Stimulated activated CD4-positive, alpha-beta T cell treated with anti-CD3 and anti-CD28 coated beads, Interleukin-1b, Interleukin-23, amount 100 ng/mL, for 24 hours (primary cell): ENCODE measurements at places on chromosomes 2 and 18.

- no peak for DNase-seq
Measured at GRCh38 chr2:65397122-65397521, 35.3 kb downstream of the SPRED2 start.

DNA sequence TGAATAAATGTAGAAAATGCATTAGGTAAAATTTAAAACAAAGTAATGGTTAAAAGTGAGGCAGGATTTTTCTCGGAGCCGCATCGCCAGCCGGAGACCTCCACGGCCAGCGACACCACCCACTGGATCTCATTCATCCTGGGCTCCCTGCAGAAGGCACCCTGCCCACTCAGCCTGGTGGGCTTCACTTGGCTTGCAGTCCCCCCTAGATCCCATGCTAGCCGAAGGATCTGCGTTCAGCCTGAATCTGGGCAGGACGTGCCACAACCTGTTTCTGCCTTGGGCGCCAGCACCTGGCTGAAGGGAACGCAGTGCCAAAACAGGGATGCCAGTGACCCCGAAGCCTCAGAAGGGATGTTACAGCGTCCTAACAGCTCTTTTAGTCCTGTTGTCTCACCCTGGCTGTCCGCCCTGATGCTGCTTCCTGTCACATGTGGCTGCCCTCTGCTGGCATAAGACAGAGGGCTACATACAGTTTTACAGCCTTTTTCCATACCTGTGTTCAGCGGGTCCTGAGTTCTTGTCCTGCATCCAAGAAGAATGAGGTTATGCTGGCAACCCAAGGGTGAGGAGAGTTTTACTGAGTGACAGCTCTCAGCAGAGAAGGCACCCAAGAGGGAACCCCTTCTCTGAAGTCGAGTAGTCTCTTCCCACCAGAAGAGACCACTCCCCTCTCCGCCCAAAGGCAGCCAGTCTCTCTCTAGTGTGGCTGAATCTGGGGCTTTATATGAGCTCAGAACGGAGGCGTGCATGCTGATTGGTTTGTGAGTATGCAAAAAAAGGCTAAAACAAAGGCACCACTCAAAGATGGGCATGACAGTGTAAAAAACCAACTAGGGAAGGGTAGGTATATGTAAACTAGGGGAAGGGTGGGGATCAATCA, 173.1 kb upstream of the GYPC start:
- DNase-seq = no peak

- no peak for DNase-seq
Measured at GRCh38 chr2:6181926-6182325, 489.7 kb downstream of the SOX11 start.

GRCh38 chr2:197453914-197454398, 604 bp downstream of the COQ10B start:
- no peak for DNase-seq

GRCh38 chr2:240881913-240882312, 13.3 kb downstream of the AGXT start:
- DNase-seq = no peak

GRCh38 chr2:143397884-143398614, 268.8 kb downstream of the ARHGAP15 start:
- no peak for DNase-seq

- no peak for DNase-seq
Measured at GRCh38 chr2:166388481-166389070, 12.8 kb upstream of the SCN9A start.

- DNase-seq = no peak
Measured at GRCh38 chr2:46656640-46657039, 177.3 kb downstream of the TMEM247 start.

GRCh38 chr2:190603374-190603773, 45.5 kb upstream of the NAB1 start:
- no peak for DNase-seq

DNA sequence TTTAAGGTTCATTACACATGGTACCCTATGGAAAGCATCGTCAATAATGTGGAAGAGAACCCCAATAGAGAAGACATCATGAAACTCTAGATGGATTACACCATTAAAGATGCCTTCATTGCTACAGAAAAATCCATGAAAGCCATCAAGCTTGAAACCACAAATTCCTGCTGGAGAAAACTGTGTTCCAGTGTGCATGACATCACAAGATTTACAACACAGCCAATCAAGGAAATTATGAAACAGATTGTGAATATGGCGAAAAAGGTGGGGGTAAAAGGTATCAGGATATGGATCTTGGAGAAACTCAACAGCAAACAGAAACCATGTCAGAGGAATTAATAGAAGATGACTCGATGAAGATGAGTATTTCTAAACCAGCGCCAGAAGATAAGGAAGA, 200.0 kb downstream of the SLC4A10 start:
- DNase-seq = no peak

- DNase-seq = no peak
Measured at GRCh38 chr2:70771446-70771845, 3.4 kb upstream of the ADD2 start.

DNA sequence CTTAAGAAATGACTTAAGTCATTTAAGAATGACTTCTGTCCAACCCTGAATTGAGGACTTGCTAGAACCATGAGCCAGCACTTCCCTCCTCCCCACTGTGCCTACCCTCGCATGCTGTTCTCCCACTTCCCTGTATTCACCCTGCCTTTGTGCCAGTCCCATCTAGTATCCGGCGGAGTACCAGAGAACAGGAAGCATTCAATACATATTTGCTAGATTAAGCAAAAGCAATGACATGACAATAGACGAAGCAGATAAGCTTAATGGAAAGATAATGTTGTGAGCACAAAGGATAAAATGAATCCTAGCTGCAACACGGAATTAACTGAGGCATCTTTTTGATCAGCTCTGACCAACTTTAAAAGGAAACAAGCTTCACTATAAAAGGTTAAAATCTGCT, 328.5 kb downstream of the TDRD15 start:
- no peak for DNase-seq

DNA sequence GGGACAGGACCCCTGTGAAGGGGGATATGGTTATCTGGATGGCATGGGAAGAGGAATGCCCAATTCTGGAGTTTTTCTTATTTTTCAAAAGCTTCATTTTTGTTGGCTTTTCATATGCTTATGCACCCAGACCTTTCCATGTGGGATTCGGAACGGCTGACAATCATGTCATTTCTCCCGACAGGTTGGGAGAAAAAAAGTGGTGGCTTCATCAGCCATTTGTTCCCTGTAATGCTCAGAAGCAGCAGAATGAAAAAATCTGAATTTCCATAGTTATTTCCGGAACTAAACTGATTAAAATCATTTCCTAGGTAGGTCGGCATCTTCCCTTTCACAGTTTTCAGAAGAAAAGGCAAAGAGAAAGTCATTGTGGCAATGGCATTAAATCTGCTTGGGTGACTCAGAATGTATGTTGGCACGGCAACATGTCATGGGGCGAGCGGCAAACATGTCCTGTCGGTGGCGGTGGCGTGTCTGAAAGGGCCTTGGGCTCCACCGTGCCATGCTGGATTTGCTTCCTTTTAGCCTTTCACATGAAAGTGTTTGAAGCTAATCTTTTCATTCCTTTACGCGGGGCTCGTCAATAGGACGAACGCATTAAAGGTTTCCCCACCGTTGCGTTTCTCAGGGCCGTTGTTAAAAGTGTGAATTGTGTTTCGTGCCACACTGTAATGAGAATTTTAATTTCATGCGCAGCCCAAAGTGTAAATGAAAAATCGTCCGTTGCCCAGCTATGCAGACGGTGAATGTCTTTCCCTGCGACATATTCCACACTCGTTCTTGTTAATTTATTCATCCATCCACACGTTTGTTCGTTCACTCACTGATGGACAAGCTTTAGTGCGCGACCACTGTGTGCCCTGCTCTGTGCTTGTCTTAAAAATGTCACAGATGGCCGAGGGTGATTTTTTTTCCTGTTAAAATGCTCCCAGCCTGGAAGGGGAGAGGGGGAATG, 18.5 kb downstream of the ACKR3 start:
- DNase-seq = no peak

GRCh38 chr2:83578405-83578804, 880.7 kb downstream of the SUCLG1 start:
- no peak for DNase-seq

- DNase-seq = no peak
Measured at GRCh38 chr18:26614374-26614773, 66.0 kb upstream of the KCTD1 start.

GRCh38 chr2:70658476-70658875, 104.8 kb upstream of the TGFA start:
- DNase-seq = no peak

DNA sequence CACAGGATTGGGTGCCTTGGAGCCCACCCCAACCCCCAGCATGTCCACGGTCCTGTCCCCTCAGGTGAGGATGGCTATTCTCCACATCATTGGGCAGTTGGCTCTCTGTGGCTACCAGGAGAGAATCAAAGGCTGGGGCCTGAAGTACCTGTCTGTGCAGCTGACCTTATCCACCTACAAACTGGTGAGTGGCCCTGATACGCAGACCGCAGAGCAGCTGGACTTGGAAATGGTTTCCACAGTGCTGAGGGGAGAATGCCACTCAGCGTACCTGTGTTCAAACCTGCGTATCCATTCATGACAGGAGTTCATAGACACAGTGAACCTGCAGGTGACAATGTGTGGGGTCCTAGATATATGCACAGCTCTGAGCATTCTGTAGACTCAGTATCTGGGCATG, 21.6 kb downstream of the MROH2A start:
- DNase-seq = no peak

GRCh38 chr2:105786231-105787230, 41.8 kb downstream of the NCK2 start:
- no peak for DNase-seq

GRCh38 chr2:219073413-219074129, 12.8 kb upstream of the IHH start:
- DNase-seq = no peak

DNA sequence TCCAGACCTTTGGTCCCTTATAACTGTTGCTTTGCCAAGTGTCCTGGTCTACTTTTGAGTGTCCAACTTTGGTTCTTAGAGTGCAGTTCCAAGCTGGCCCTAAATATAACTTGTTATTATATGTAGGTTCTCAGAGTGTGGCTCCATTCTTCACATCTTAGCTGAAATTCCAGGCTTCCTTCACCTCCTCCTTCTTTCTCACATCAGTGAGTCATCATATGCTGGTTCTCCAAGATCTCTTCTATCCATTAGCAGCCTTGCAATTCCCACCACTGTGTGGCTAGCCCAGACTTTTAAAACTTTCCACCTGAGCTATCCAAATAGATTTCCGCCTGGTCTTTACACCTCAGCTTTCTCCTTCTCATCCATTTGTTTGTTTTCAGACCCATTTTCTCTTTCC, 12.6 kb upstream of the CXCR4 start:
- no peak for DNase-seq

GRCh38 chr2:208092093-208092832, 32.1 kb downstream of the CRYGD start:
- DNase-seq = no peak

DNA sequence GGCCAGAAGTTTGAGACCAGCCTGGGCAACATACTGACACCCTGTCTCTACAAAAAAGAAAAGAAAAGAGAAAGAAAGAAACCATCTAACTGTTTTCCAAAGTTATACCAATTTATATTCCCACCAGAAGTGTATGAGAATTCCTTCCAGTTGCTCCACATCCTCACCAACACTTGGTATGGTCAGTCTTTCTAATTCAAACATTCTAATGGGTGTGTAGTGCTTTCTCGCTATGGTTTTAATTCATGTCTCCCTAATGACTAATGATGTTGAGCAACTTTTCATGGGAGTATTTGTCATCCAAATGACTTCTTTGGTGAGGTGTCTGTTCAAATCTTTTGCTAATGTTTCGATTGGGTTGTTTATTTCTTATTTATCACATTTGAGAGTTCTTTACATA, 10.5 kb upstream of the B3GNT7 start:
- DNase-seq = no peak

GRCh38 chr2:149183187-149183586, 144.7 kb downstream of the LYPD6B start:
- no peak for DNase-seq

- no peak for DNase-seq
Measured at GRCh38 chr18:36366994-36367839, 69.7 kb downstream of the FHOD3 start.

- DNase-seq = no peak
Measured at GRCh38 chr2:120862201-120863060, 126.8 kb downstream of the GLI2 start.

- DNase-seq = no peak
Measured at GRCh38 chr2:120439637-120440384, 93.9 kb downstream of the INHBB start.

GRCh38 chr2:195124391-195125079, 532.5 kb upstream of the SLC39A10 start:
- DNase-seq = no peak

DNA sequence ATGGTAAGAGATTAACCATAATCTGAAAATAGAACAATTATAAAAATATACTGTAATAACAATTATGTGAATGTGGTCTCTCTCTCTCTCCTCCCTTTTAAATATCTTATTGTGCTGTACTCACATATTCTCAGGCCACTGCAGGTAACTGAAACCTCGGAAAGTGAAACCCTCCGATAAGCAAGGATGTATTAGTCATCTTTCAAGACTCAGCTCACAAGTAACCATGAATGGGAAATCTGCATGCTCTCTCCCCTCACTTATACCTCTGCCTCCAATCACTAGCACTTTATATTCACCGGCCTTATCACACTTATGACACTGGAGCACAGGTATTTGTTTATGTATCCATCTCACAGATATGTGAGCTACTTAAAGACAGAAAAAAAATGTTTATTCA, 139.7 kb downstream of the LRP2 start:
- DNase-seq = no peak

GRCh38 chr18:31101183-31102024, 817 bp downstream of the DSC2 start:
- DNase-seq = no peak

- DNase-seq = no peak
Measured at GRCh38 chr2:182628916-182629315, 87.1 kb upstream of the DNAJC10 start.

DNA sequence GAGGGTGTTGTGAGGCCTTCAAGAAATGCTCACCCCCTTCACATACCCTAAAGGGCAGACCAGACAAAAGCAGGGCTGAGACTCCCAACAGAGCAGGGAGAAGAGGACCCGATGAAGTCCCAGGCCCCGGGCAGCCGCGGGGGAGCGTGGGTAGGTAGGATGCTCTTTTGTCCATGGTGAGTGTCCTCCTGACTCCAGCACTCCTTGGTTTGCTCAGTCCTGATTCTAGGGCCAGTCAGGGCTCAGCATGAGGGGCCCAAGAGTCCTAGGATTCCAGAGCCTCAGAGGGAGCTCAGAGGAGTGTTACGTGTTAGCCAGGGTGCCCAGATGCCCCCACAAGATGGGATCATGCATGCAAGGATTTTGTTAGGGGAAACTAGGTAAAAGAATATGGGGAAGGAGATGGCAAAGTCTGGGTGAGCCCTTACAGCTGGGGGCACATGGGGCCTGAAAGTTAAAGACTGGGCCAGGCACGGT, 64.8 kb downstream of the SMAD7 start:
- DNase-seq = no peak

- DNase-seq = no peak
Measured at GRCh38 chr2:218406949-218407618, 7.4 kb downstream of the CTDSP1 start.
